ENCODE measurements at places on chromosomes 7 and 10.

- DNase-seq, result peak; percentile 10
Measured at GRCh38 chr7:134212576-134213546, 85.7 kb downstream of the LRGUK start.

GRCh38 chr10:18474118-18474455 lies 177.3 kb downstream of the NSUN6 start:
- DNase-seq, result no peak

- no peak for DNase-seq
Measured at GRCh38 chr7:158075633-158076001, 512.0 kb downstream of the PTPRN2 start.

DNA sequence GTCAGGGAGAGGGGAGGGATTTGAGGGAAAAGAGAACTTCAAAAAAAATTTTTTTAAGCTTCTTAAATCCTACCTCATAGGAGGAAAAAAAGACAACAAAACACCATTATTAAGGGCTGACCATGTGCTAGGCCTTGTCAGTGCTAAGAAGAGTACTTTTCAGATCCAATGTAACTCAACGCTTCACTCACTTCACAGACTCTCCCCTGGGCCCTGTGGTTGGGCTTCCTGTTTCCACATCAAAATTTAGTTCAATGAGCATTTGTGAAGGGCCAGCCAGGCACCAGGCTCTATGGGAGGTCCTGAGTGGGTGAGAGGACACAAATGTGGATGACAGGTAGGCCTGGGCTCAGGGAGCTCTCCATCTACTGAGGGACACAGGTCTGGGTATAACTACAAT lies 249.8 kb downstream of the PTEN start:
- DNase-seq, result no peak

GRCh38 chr10:119340893-119341458 lies 133.6 kb downstream of the GRK5 start:
- no peak for DNase-seq

DNA sequence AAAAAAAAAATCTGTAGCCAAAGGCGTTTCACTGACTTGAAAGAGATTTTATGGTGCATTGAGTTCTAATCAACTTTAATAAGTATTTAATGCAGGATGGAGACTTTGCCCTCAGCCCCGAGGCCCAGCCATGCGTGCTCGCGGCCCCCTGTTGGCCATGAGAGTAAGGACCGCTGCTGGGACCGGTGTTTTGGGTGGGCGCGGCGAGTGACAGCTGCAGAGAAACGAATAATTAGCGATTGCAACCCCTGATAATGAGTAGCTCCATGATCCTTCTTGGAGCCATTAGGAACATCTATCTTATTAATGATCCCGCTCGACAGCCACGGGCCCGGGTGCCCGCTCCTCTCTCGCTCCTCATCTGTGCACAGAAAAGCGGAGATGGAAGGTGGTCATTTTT lies 347.4 kb downstream of the RPS24 start:
- DNase-seq, result no peak

- DNase-seq, result peak; percentile 78
Measured at GRCh38 chr7:114823290-114823689, 98.6 kb upstream of the MDFIC start.

GRCh38 chr10:74669210-74669609 lies 157.2 kb upstream of the KAT6B start:
- no peak for DNase-seq

- DNase-seq, result no peak
Measured at GRCh38 chr10:7551289-7551688, 115.5 kb downstream of the ITIH5 start.

DNA sequence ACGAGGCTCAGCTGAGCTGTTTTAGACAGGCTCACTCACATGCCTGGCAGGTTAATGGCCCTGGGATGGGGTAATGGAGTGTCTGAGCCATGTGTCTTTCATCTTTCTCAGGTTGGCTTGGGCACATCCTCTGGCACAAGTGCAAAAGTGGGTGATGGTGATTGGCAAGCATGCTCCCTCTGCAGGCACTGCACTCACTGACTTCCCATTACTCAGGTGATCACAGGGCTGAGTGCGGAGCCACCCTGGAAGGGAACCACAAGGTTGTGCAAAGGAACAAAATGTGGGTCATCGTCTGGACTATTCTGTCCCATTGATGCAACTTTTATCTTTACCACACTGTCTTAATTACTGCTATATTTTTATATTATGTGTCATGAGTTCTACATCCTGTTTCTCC lies 244.1 kb upstream of the AKR1E2 start:
- peak; percentile 3 for DNase-seq

GRCh38 chr10:79282388-79282787 lies 64.9 kb upstream of the PPIF start:
- no peak for DNase-seq

- no peak for DNase-seq
Measured at GRCh38 chr10:10647331-10647730, 370.3 kb upstream of the CELF2 start.

GRCh38 chr10:124946945-124947344 lies 5.0 kb downstream of the ZRANB1 start:
- no peak for DNase-seq

DNA sequence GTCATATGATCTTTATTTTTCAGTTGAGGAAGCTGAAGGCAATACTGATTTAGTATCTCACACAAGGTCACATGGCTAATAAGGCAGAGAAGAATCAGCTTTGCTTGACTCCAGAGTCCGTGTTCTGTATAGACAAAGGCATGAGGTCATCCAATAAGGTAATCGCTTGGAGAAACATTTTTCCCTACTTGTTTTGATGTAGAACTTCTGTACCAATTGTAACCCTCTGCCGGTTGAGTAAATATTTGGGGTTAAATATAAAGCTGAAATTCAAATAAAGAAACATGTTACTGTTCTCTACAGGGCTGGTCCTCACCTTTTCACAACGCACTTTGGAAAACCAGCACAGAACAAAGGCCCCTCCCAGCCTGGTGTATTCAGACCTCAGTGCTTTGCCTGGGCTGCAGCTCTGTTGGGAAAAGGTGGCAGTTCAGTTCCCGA lies 83.0 kb upstream of the INSYN2A start:
- no peak for DNase-seq

- no peak for DNase-seq
Measured at GRCh38 chr10:75546004-75546403, 114.6 kb downstream of the LRMDA start.

- DNase-seq, result peak; percentile 8
Measured at GRCh38 chr10:83012866-83013265, 1126.4 kb upstream of the GHITM start.

DNA sequence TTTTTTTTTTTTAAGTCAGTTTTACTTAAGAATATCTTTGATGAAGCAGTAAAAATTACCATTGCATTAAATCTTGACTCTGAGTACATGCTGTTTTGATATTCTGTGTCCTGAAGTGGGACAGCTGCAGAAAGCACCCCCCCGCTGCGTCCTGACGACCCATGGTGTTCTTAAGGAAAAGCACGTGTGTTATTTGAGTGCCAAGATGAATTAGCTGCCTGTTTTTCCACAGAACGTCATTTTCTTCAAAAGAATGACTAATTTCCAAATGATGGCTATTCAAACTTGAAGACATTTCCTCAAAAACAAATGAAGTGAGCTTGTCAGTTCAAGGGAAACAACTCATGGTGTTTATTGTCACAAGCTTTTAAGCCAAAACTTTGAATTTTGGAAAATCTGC lies 45.9 kb downstream of the CREM start:
- DNase-seq, result no peak

DNA sequence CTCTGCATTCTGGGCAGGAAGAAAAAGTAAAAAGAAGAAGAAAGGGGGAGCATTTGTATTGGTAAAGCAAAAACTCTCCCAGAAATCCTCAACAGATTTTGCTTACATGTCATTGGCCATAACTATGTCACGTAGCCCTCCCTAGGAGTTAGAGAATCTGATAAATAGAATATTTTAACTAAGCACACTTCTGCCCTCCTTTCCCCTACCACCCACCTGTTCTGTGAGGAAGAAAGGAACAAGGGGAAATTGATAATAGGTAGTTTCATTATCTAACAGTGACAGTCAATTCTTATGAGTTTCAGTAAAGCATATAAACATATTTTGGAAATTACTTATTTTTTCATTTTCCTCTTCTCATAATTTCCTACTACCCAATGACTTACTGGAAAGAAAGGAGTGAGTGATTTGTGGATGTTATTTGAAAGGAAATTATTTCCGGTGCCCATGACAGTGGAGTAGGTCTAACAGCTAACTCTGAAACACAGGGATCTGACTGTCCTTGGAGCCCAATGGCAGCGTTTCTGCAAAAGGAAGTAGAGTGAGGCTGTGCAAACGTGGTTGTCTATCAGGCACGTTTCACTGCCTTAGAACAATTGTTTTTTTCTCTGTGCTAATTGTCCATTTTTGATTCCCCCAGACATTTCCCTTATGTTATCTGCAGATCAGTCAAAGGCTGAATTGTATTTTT lies 128.6 kb upstream of the MDFIC start:
- DNase-seq, result no peak

DNA sequence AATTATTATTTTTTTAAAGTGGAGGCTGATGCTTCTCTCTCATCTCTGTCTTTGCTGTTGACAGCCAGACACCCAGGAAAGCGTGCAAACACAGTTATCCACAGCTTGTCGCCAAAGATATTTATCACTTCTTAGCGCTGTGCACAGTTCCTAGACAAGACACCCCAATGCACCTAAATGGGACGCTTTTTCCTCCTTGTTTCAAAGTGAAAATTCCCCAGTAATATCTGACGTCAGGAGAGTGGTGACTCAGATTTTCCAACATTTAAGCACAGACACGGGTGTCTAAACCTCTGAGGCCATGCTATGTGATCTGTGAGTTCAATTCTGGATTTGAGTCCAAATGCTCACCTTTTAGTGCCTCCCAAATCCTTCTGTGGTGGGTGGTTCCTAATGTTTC lies 151.6 kb downstream of the EMX2 start:
- DNase-seq, result no peak

DNA sequence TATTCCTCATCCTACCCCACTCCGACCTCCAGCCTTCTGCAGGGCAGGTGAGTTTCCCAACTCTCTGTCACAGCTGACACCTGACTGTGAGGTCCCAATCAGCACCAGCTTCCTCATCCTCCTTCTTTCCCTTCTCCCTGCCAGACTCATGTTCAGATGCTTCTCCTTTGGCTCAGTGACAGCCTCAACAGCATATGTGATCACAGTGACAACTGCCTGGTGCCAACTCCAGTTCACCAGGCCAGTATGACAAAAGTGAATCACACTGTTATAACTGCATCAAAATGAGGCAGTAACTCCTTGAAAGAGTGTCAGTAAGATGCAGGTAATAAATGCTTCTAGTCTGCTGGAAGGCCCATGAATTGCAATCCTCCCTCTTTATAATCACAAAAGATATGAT lies 46.8 kb upstream of the NFE2L3 start:
- DNase-seq, result no peak

DNA sequence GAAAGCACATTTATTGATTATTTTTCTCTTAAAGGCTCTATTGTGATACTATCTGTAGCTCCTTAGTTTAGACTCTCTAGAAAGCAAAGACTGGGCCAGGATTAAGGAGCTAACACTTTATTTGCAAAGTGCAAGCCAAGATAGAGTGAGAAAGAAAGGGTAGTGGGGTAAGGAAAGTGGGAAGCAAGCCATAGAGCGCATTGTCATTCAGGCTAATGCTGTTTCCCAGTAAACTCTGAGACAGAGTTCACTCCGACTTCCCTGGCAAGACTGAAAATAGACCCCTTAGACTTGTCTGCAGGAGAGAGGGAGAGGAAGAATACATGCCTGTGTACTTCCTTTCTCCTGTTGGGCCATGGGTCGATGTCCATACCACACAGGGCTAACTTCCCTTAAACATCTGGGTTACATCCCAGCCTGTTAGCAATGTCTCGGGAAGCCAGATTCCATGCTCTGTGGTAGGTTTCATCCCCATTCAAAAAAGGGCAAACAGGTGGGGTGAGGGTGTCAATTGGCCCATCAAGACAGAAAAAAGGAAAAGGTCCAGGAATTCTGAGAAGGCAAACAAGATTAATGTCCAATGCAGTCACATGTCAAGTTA lies 875.8 kb upstream of the CELF2 start:
- DNase-seq, result no peak

DNA sequence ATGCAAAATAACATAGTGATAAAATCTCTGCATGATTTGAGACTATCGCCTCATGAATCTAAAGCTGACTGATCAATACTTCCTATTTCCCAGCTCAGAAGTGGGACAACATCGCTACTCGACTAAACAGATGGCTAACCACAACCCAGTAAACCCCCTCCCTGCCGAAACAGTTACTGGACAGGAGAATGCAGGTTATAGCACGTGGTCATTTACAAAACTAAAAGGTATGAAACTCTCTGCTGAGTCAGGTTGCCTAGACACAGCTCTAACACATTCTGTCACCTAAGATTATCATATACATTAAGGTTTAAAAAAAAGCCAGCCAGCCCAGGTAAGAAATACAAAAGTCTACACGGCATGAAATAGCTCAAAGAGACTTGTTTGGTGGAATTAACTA lies 64.0 kb downstream of the CTBP2 start:
- DNase-seq, result peak; percentile 87

GRCh38 chr10:24974976-24975375 lies 22.6 kb upstream of the PRTFDC1 start:
- no peak for DNase-seq

- DNase-seq, result no peak
Measured at GRCh38 chr10:91210435-91210834, 10.0 kb upstream of the PCGF5 start.

DNA sequence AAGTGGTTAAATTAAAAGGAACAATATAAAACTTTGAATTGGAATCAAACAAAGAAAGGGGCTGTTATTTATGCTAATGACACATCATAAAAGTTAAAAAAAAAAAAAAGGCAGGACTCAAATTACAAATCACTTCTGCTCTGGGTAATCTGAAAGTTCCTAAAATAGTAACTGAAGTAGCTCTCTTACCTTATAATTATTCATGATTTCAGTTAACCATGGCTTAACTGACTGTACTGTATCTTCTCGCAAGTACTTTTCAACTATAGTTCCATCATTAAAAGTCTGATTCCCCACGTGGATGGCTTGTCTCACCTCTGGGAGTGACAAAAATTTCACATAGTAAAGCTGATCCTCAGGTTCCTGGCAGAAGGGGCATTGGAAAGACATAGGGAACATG lies 82.5 kb downstream of the CPVL start:
- DNase-seq, result no peak

DNA sequence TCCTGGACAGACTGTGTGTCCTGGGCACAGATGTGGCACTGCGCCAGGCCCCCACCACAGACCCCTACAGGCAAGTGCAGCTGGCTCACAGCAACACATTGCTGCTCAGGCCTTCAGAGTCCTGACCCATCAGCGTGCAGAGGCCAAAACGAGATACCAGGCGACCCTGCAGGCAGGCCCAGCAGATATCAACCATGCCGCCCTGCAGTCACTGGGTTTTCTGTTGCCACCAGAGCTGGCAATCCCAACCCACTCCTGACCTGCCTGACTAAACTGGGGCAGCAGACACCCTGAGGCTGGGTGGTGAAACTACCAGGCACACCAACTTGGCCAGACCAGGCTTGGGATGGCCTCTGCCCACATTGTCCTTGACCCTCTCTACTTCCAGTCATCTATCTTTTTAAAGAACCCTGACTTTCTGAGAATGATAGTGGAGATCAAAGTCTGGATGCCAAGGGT lies 20.3 kb downstream of the ZCCHC24 start:
- DNase-seq, result no peak
